NCI-H2029 treated with DMSO at 0.1 percent for 48 hours (cell line): ENCODE measurements at places on chromosomes 3 and 15.

DNA sequence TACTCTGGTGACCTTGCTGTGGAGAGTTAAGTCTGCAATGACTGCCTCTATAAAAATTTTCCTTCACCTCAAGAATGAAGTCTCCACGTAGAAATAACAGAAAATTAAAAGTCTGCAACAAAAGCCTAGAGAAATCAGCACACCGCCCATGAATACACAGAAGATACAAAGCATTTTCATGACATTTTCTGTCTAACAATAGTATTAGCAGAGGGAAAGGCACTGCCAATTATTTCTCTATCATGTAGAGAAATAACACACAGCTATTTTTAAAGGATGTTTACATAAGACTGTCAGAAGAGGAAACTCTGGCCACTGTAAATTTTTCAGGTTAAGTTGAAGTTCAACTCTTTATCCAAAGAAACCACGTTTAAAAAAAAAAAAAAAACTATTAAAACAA is 80.8 kb downstream of the GSK3B start:
- DNase-seq, result no peak

DNA sequence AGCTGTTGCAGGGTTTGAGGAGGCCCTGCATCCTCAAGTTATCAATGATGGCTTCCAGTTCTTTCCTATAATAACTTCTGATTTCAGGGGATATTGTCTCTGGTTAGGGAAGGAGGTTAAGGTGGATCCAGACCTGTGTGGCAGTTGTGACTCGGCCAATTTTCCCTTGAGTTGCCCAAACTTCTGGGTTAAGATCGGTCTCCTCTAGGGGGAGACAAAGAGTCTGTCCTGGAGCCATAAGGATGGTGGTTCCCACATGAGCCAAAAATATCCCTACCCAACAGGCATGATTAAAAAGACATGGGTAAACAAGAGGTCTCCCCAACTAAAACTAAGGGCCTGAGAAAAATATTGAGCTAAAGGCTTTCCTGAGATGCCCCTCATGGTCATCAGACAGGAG is 227.5 kb upstream of the MDFIC2 start:
- DNase-seq, result no peak

- no peak for DNase-seq
These were observed 15.4 kb upstream of the CSPG4 start for GRCh38 chr15:75727851-75728715.

DNA sequence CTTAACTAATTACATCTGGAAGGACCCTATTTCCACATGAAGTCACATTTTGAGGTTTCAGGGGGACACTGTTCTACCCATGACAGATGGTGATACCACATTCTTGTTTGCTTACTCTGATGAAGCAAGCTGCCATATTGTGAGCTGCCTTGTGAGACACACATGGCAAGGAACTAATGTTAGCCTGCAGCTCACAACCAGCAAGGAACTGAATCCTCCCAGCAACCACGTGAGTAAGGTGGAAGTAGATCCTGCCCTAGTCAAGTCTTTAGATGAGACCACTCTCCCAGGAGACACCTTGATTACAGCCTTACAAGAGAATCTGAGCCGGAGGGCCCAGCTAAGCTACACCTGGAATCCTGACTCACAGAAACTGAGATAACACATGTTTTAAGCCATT is 160.1 kb downstream of the PDE8A start:
- no peak for DNase-seq

GRCh38 chr3:110664148-110664547 is 407.5 kb upstream of the NECTIN3 start:
- DNase-seq, result no peak

DNA sequence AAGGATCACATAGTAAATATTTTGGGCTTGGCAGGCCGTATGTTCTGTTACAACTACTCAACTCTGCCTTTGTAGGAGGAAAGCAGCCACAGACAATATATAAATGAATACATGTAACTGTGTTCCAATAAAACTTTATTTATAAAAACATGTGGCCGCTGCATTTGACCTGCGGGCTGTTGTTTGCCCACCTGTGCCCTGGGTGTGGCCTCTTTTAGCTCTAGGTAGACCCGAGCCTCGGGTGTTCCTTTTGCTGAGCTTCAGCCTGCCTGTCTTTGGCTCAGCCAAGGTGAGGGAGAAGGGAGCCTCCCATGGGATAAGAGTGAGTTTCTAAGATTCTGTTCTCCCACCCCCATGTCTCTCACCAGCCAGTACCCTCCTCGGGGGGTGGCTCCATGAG is 5.6 kb downstream of the FAM3D start:
- DNase-seq, result no peak

DNA sequence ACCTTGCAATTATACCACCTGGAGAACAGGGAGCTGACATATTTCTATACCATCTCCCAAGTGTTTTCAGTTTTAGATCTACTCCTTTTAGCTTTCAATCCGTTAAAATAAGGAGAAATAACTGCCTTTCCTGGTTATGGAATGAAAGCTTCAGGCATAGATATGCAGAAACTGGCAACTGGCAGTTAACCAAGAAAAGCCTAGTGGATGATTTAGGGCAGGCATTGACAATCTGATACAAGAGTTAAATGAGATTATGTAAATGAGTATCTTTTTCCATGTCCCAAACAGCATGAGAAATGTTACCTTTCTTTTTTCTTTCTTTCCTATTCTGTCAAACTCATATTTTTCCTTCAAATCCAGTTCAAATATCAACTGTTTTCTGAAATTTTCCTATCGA is 689.1 kb upstream of the DPPA4 start:
- DNase-seq, result no peak

- DNase-seq, result no peak
These were observed 53.9 kb upstream of the NR2F2 start for GRCh38 chr15:96276438-96277210.

DNA sequence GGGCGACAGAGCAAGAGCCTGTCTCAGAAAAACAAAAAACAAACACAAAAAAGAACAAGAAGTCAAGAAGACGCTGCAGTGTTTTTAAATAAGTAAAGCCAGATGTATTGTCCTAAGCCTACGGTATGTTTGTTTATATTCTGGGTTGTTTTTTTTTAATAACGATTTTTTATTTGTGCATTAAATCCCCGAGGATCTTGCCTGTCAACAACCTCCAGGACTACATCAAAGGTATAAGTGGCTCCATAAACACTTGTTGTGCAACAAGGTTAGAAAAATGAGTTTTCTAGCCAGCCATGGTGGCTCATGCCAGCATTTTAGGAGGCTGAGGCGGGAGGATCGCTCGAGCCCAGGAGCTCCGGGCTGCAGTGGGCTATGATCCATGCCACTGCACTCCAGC is 26.1 kb downstream of the ITGB5 start:
- no peak for DNase-seq

DNA sequence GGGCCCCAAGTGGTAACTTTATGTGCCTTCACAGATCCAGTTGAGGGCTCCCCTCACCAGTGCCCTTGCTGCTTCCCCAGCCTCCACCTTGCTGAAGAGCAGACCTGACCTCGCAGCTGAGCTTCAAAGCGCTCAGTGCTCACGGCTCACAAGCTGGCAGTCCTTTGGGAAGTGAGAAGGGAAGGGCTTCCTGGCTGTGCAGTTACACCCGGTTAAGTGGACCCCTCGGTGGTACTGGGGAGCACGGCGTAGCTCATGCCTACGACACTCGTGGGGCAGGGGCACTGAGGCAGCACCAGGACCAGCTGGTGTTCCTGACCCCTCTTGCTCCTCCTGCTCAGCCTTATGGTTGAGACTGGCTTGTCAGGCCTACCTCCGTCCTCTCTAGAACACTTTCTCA is 629.0 kb upstream of the TBL1XR1 start:
- DNase-seq, result no peak

- DNase-seq, result no peak
These were observed 370.4 kb upstream of the CDIN1 start for GRCh38 chr15:36208868-36209582.

DNA sequence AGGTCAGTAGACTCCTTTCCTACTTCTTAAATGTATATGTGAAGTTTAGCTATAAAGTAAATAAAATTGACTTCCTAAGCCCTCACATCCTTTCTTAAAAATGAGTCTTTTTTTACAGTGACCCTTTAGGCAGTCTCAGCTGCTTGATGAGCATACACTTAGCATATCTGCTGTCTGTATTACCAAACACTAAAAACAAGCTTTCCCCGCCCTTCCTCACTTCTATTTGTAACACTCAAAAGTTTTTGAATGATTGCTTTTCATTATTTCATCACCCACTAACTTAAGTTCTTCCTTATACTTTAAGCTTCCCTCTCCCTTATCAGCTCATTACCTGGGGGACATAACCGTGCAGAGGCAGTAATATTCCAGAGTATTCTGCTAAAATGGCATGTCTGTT is 89.4 kb downstream of the PLOD2 start:
- no peak for DNase-seq

DNA sequence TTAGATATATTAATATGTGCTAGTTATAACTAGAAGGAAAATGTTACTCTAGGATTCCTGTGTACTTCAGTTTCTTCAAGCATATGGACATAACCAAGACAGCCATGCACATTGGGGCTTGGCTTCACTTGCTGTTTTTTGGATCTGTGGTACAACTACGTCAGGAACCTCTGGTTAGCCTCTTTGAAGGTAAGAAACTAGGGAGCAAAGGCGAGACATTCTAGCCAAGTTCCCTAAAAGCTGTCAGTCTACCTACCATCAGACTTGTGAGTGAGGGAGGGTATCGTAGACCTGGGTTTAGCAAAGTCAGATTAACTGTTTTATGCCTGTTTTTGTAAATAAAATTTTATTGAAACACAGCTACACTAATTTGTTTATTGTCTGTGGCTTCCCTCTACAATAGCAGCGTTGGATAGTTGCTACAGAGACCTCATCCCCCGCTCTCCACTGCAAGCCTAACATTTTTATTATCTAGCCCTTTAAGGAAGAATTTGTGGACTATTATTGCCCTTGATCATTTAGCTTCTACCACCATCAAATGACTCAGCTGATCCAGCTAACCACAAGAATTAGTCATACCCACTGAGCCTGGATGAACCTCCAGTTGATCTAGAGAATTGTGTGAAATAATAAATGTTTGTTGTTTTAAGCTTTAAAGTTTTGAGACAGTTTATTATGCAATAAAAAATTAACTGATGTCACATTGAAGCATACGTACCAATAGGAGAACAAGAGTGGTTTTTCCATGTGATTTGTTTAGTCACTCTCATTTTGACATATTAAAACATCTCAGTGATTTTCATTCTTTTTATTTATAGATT is 58.1 kb downstream of the RSRC1 start:
- no peak for DNase-seq
